Heart left ventricle (tissue), 16 donors: ENCODE measurements at places on chromosomes 12 and 14. TPM values are rescaled to one million over a fixed set of nuclear protein-coding genes. Genes with fewer than 3 reads are reported as not detected.

DNA sequence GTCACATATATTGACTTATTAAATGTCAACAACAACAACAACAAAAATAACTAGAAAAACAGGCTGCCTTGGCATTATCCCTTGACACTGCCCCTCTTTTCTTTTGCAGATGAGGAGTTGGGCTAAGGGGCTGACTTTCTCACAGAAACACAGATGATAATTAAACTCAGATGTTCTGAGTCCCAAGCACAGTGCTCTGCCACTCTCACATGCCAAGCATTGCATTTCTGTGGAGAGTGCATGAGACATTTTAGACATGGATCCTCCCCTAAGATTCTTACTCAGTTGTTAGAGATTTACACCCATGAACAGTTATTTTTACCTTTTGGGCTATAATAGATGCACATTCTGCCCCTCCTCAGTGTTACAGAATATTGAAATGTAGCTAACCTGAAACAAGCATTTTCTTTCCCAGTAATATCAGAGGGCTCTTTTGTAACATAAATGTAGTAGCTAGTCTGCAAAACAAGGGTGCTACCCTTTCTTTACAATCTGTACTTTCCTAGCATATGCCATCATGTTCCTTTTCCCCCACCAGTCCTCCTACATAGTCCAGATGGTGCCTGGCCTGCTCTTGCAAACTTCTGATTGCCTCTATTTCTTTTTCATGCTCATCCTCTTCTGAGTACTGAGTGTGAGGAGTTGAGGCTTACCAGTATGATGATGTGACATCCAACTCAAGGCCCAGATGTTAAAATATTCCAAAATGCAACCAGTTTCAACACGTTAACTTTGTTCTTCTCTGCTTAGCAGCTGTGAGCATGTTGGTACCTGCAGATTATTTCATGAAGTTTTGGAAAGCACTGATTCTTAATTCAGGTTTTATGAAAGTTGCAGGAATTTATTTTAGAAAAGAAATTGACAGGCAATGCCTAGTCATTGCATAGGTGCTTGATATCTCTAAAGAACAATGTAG lies 125.0 kb upstream of the ATP2B1 start:
- DNase-seq, result no peak
- no peaks in the 10 kb centered on the region for H3K36me3 ChIP-seq
- no peak overlapping the region for H3K27ac ChIP-seq

DNA sequence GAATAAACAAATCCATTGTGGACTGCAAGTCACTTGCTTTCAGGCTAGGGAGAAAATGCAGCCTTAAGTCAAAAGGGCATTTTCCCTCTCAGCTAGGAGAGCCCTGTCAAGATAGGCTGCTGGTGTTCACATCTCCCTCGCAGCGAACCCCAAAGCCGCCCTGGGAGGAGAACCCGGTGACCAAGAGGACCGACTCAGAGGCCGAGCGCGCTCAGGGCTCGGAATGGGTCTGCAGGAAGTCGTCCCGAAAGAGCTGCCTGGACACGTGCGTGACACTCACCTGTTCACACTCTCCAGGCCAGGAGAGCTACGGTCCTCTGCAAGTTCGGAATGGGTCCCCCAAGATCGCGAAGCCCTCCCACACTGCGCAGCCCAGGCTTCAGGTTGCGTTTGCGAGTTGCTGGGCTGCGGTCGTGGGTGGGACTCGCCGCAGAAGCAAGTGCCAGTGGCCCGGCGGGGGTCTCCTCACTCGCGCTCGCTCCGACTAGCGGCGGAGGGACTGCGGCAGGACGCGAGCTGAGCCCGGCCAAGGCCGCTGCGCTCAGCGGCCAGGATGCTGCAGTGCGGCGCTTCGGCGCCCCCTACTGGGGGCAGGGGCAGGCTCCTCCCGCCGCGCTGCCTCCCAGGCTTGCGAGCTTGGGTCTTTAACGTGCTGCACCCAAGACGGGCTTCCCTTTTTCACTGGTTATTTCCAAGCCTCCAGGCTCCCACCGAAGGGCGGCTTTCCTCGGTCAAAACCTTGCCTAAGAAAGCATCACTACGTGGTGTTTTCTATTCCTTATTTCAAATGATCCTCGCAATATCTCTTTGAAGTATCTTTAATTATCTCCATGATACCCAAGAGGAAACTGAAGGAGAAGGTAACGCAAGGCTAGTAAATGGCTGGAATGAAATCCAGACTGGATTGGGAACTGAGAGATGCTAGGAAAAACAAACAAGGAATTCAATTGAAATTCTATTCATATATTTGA lies at the start of gene RERG:
Gene RERG, minus strand, starts transcription at position 503 of the 971 bp plus-strand sequence. CDS start 3,928 bp downstream, outside the sequence.
- H3K27ac ChIP-seq, result peak within 1 kb of the TSS; percentile 80
- H3K36me3 ChIP-seq, result no peaks in the 10 kb centered on the region
- peaks cover 12% of the 10 kb centered on the region for H3K4me1 ChIP-seq
- peak within 1 kb of the TSS; percentile 54 for H3K4me3 ChIP-seq
- DNase-seq, result peak; percentile 84

- no peak overlapping the region for H3K27ac ChIP-seq
- peak; percentile 10 for DNase-seq
- no peaks in the 10 kb centered on the region for H3K36me3 ChIP-seq
- no peaks in the 10 kb centered on the region for H3K4me1 ChIP-seq
These were observed 131.5 kb upstream of the RTL1 start for GRCh38 chr14:101034986-101035385.

DNA sequence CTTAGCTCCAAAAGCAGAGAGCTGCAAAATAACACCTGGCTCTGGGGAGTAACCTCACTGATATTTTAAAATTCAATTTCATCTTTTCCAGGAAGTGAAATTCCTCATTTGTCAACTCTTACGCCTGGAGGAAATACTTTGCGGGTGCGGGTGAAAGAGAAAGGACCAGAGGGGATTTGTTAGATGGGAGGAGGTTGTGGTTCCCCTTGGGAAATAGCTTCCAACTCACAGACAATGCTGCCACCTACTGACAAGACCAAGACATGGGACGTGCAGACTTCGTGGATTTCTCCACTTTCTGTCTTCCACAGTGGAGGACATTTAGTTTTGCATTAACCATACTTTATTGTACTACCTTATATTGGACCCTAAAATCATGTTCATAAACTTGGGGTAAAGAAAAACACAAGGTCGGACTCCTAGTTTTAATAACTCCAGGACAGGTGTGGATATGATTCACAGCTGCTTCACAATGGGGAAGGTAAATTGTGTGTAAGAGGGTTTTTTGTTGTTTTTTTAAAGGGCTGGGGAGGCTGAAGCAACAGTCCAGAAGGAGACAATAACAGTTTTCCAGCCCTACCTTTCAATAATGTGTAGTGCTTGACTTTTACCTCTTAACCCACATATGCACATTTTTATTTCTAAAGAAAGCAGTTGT lies 10.8 kb downstream of the FBXL14 start:
- H3K27me3 ChIP-seq, result no peaks in the 10 kb centered on the region
- peaks cover 20% of the 10 kb centered on the region for H3K4me1 ChIP-seq
- DNase-seq, result no peak
- no peak overlapping the region for H3K27ac ChIP-seq
- H3K4me3 ChIP-seq, result no peak overlapping the region

- peak; percentile 89 for DNase-seq
- H3K4me1 ChIP-seq, result peaks cover 48% of the 10 kb centered on the region
- H3K27me3 ChIP-seq, result no peaks in the 10 kb centered on the region
- no peaks in the 10 kb centered on the region for H3K36me3 ChIP-seq
- peak overlapping the region; percentile 88 for H3K27ac ChIP-seq
- H3K4me3 ChIP-seq, result no peak overlapping the region
These were observed 43.0 kb upstream of the CTDSP2 start for GRCh38 chr12:57889500-57889989.

- no peak overlapping the region for H3K4me3 ChIP-seq
- DNase-seq, result no peak
- H3K27ac ChIP-seq, result no peak overlapping the region
- H3K27me3 ChIP-seq, result no peaks in the 10 kb centered on the region
- no peaks in the 10 kb centered on the region for H3K36me3 ChIP-seq
These were observed 8.8 kb upstream of the SMARCC2 start for GRCh38 chr12:56197921-56198635.

DNA sequence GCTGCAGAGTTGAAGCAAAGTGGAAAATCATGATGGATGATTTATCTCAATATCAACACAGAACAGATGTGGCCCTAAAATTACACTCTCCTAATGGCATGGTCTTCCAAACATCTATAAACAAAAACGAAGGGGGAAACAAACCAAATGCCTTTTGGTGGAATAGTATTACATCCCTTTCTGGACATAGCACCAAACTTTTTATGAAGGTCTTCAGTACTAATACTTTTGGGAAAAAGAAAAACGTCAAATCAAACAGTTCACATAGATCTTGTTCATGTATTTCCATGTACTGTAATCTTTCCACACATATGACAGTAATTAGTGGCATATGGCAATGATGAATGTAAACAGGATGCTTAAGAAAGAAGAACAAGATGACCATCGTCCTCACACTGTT lies 22.9 kb upstream of the ANAPC7 start:
- no peaks in the 10 kb centered on the region for H3K27me3 ChIP-seq
- no peak for DNase-seq
- no peaks in the 10 kb centered on the region for H3K36me3 ChIP-seq

DNA sequence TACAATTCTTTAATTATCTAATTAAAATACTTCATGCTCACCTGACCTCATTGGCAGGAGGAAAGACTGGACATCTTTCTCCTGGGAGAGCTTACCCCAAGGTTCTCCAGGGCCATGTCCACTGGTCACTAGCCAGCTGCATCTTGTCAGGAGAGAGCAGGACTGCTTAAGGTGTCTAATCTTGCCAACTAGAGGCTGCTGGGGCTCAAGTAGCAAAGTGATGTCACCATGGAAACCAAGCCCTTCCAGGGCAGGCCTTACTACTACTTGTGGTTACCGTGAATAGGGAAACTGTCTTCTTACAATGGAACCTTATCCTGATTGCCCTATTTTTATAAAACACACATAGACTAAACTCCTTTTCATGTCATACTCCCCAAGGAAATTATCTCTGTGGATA lies 376.4 kb downstream of the SNAPC1 start:
- no peaks in the 10 kb centered on the region for H3K36me3 ChIP-seq
- H3K27me3 ChIP-seq, result peaks cover 11% of the 10 kb centered on the region
- no peak overlapping the region for H3K4me3 ChIP-seq
- H3K4me1 ChIP-seq, result no peaks in the 10 kb centered on the region
- H3K27ac ChIP-seq, result no peak overlapping the region

DNA sequence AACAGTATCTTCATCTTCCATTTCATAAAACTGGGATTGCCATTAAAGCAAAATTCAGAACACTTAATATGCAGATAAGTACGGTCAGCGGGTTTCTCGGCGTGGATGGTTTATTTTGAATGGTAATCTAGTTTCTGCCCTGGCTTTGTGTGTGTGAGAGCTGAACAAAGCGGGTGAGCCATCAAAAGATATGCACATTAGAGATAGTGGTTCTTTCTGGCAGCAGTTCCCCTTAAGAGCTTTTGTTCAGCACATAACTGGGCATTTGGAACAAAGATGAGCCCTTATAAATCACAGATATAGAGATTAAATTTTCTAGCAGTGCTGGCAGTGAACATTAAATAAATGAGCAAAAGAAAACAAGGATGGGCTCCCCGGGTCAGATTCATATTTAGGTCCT lies 207.5 kb downstream of the CALM1 start:
- no peak overlapping the region for H3K27ac ChIP-seq
- no peak overlapping the region for H3K4me3 ChIP-seq
- no peaks in the 10 kb centered on the region for H3K27me3 ChIP-seq
- DNase-seq, result no peak

DNA sequence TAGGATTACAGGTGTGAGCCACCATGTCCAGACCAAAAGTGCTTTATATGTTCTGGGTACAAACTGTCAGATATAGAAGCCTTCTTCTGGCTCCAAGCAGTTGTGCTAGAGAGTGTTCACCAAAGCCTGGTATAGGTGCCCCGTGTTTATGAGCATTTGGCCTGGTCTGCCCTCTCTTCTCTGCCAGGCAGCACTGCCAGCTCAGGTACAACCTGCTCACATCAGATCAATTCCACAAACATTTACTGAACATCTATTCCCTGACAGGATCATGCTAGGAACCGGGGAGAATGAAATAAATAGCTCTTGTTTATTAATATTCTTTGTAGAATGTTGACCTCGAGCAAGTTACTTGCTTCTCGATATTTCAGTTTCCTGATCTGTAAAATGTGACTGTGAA lies 20.0 kb upstream of the SOCS2 start:
- H3K4me3 ChIP-seq, result no peak overlapping the region
- H3K27ac ChIP-seq, result no peak overlapping the region
- H3K36me3 ChIP-seq, result no peaks in the 10 kb centered on the region
- no peaks in the 10 kb centered on the region for H3K4me1 ChIP-seq
- no peaks in the 10 kb centered on the region for H3K27me3 ChIP-seq
- no peak for DNase-seq

DNA sequence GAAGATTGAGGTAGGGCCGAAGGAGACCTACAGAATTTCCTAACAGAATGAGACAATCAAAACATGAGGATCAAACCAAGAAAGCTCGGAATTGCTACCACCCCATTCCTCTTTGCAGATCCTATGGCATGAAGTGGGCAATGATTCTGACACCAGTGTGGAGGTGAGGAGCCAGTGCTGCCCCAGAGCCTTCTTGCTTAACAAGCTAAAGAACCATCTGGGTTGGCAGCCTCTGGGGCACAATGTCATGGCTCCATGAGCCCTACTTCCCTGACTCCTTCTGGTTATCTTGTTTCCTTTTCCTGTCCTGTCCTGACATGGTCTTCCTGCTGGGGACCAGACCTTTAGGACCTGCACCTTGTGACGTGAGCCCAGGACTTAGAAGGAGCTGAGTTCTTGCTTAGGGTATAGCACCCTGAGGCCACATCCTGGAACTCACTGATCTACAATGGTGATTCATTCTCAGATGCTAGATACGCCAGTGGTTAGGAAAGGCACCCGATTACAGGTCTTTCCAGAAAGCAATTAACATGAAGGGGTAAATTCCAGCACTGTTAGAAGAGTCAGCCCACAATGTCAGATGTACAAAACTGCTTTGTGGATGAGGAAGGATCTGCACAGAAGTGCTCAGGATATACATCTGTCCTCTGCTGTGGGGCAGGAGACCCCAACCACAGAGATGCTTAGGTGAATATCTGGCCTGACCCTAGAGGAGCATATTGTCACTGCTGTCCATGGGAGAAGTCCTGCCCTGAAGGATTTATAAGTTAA lies 324.2 kb downstream of the ZFP36L1 start:
- no peak overlapping the region for H3K4me3 ChIP-seq
- H3K36me3 ChIP-seq, result no peaks in the 10 kb centered on the region
- no peak overlapping the region for H3K27ac ChIP-seq
- no peaks in the 10 kb centered on the region for H3K27me3 ChIP-seq
- peaks cover 7% of the 10 kb centered on the region for H3K4me1 ChIP-seq

DNA sequence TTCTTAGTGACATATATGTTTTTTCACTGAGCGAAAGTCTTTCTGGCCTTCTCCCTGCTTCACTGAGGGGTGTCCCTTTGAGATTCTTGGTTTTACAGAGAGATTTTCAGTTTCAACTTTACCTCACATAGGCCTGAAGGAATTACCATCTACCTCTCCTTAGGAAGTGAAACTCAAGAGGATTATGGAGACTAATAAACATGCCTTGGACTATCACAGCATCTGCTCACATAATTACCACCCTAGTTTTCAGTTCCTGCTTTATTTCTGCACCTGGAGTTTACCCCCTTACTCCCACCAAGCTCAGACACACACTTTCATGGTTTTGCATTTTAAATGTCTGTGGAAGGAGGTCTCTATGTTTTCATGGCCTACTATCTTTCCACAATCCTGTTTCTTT lies 118.3 kb upstream of the SCAF11 start:
- H3K4me1 ChIP-seq, result no peaks in the 10 kb centered on the region
- no peak overlapping the region for H3K4me3 ChIP-seq
- no peaks in the 10 kb centered on the region for H3K36me3 ChIP-seq
- DNase-seq, result no peak
- H3K27me3 ChIP-seq, result no peaks in the 10 kb centered on the region

A2M gene
- 834 TPM for total RNA-seq

FAM90A1 gene
- total RNA-seq, result 0.16 TPM

ADGRD1 gene
- total RNA-seq, result 109 TPM

TDRD9 gene
- total RNA-seq, result 5.9 TPM

TGFB3 gene
- total RNA-seq, result 27.5 TPM

NFE2 gene
- 1.3 TPM for total RNA-seq

CLEC7A gene
- 1.6 TPM for total RNA-seq
